Bronchial epithelial cell (primary cell): ENCODE measurements at places on chromosomes 4 and X. TPM values are rescaled to one million over a fixed set of nuclear protein-coding genes. Genes with fewer than 3 reads are reported as not detected.

- no peak for DNase-seq
Measured at GRCh38 chr4:4671774-4672349, 130.0 kb upstream of the STX18 start.

AKAP4 gene
- total RNA-seq, result not detected in 2 replicates

GRCh38 chr4:13540446-13541175 lies 3.7 kb downstream of the NKX3-2 start:
- DNase-seq, result no peak

- DNase-seq, result no peak
Measured at GRCh38 chr4:2136726-2137125, 77.6 kb downstream of the NAT8L start.

DNA sequence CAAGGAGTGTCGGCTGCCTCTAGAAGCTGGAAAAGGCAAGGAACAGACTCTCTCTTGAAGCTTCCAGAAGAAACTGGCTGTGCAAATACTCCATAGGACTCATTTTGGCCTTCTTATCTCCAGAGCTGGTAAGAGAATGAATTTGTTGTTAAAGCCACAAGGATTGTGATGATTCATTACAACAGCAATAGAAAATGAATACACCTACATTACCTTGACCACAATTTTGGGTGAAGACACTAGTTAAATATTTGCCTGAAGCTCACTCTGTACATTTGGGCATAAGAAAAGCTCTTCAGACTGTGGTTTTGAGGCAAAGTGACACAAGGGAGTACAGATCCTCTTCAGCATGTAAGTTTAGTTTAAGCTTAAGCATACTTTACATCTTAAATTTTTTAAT lies 134.5 kb upstream of the TLL1 start:
- peak; percentile 86 for DNase-seq

DNA sequence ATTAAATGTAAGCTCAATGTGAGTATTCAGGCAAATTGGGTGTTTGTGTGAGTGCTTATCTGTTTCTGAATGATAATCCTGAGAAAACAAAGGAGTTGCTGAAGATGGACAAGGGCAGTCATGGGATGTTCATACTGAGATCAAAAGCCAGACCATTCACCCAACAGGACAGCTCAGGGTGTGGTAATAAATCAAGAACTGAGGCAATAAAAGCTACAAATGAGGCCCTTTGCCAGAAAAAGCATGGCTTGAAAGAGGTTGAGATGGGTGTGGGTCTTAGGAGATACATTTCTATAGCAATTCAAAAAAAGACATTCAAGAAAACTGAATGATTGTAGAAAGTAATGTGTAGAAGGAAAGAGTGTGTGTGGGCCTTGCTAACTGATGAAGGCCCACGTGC lies 425.8 kb upstream of the BOD1L1 start:
- no peak for DNase-seq

GRCh38 chrX:102651242-102652011 lies at the start of gene GPRASP1:
GPRASP1 (plus strand) TSS chrX:102651483; CDS start chrX:102653914, 2,431 bp downstream.
- DNase-seq, result no peak

- peak; percentile 91 for DNase-seq
Measured at GRCh38 chr4:153221783-153222706, 17.8 kb downstream of the TRIM2 start.

MAGEA12 gene
- not detected in 2 replicates for total RNA-seq

CCKAR gene
- not detected in 2 replicates for total RNA-seq

GRCh38 chr4:174555789-174556630 lies 33.7 kb upstream of the HPGD start:
- no peak for DNase-seq

FATE1 gene
- total RNA-seq, result not detected in 2 replicates

- no peak for DNase-seq
Measured at GRCh38 chr4:73742490-73743160, 2.3 kb downstream of the CXCL8 start.

DNA sequence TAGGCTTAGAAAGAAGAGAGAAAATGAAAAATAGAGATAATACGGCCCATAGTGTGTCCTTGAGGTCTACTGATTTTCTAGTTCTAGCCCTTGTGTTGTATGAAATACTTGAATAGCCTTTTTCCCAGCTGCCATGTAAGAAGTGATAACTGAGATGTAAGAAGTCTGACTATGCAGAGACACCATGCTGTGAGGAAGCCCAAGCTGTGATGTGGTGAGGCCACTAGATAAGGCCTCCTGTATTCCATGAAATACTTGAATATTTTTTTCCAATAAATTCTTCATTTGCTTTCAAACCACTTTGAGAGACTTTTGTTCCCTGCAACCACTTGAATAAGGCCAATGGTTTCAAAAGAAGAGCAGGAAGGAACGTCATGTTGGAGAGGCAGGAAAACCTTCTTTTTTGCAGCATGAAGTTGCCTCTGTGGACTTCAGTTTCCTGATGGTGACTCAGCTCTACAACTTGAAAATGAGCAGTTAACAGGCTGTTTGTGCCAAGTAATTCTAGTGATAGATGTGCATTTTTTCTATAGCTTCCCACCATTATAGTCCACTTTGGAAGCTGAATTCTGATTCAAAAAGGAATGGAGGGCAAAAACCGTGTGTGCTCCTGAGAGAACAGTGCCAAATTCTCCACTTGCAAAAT lies 25.5 kb upstream of the FAM9C start:
- peak; percentile 14 for DNase-seq

- DNase-seq, result peak; percentile 86
Measured at GRCh38 chr4:47741200-47741599, 96.7 kb downstream of the CORIN start.

PDCL2 gene
- not detected in 2 replicates for total RNA-seq

DRP2 gene
- total RNA-seq, result not detected in 2 replicates

VEGFC gene
- total RNA-seq, result 7.2 and 8.7 TPM in 2 replicates

DNA sequence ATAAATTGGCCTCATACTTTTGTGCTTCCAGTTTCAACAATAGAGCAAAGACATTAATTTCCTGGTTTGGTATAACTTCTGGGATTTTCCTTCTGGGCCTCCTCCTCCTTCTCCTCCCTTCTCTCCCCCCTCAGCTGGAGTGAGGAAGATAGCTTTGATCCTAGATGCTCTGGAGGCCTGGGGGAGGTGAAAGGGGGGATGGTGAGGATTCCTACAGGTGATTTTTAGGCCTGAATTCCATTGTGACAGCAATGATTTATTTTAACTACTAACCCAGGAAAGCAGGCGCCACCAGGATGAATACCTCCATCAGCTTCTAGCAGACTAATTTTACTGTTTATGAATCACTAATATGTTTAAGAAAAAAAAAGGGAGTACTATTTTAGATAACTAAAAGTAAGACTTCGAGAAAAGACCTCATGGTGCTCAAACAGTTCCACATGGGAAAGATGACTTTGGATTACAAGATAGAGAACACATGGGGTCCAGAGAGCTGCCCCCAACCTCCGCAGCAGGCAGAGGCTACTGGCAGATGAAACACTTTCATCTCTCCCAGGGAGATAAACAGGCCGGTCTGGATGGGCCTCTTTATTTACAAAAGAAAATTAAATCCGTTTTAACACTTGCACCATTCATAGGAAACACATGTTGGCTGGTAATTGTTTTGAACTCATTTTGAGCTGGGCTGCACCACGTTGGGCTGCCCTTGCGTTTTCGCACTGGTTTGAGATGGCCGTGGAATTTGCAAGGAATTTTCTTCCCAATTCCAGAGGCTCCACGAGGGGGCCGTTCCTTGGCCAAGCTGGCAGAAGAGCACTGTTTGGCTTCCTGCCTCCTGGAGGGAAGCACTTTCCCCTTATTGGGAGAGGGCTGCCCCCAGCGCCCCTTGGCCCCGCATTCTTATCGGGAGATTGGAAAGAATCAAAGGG lies 125.1 kb upstream of the STX18 start:
- no peak for DNase-seq

GRCh38 chr4:107709916-107710315 lies 10.1 kb downstream of the PAPSS1 start:
- DNase-seq, result peak; percentile 49

GRCh38 chr4:168437192-168437943 lies 42.9 kb downstream of the DDX60L start:
- peak; percentile 60 for DNase-seq
